Endothelial cell of umbilical vein (primary cell): ENCODE measurements at places on chromosomes 7 and 10. TPM values are rescaled to one million over a fixed set of nuclear protein-coding genes. Genes with fewer than 3 reads are reported as not detected.

CYP2C19 gene
- not detected in 2 replicates for total RNA-seq

EVX1 gene
- total RNA-seq, result not detected in 2 replicates

NEUROG3 gene
- not detected in 2 replicates for total RNA-seq

DRGX gene
- not detected in 2 replicates for total RNA-seq

ELMO1 gene
- total RNA-seq, result 23.5 and 30.6 TPM in 2 replicates

FZD1 gene
- 3.2 and 3.4 TPM in 2 replicates for total RNA-seq

OR2A5 gene
- total RNA-seq, result not detected in 2 replicates

FFAR4 gene
- total RNA-seq, result not detected in 2 replicates

FAM204A gene
- 68.7 and 73.7 TPM in 2 replicates for total RNA-seq
